ENCODE measurements at places on chromosomes 11 and 22.

GRCh38 chr11:67273260-67273990, 7.2 kb downstream of the GRK2 start:
- DNase-seq = no peak

- peak; percentile 3 for DNase-seq
Observed at GRCh38 chr11:22920939-22921565, 60.8 kb upstream of the CCDC179 start.

DNA sequence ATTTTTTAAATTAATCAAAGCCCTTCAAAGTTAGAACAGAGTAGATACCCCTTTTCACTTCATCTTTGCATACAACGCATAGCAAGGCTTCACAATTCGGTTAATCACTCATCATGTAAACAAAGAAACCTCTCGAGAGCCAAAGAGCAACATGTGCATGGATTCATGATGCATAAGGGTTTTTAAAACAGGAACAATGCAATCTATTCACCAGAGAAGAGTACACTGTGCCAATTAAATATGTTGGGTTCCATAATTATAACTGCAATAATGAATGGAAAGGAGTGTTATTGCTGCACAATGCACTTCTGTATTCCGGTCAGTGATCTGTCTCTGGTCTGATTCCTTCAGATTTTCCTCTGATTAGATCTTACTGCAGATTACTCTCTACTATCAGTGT, 45.3 kb downstream of the CADM1 start:
- DNase-seq = no peak

GRCh38 chr11:78019808-78020207, 3.3 kb downstream of the KCTD14 start:
- DNase-seq = no peak

- no peak for DNase-seq
Observed at GRCh38 chr11:42778193-42778592, 533.6 kb upstream of the API5 start.

Data from GDM1 (cell line).